Stimulated activated CD8-positive, alpha-beta memory T cell treated with anti-CD3 and anti-CD28 coated beads, Interleukin-7, amount 100 ng/mL, for 24 hours (primary cell): ENCODE measurements at places on chromosomes 5 and 9.

DNA sequence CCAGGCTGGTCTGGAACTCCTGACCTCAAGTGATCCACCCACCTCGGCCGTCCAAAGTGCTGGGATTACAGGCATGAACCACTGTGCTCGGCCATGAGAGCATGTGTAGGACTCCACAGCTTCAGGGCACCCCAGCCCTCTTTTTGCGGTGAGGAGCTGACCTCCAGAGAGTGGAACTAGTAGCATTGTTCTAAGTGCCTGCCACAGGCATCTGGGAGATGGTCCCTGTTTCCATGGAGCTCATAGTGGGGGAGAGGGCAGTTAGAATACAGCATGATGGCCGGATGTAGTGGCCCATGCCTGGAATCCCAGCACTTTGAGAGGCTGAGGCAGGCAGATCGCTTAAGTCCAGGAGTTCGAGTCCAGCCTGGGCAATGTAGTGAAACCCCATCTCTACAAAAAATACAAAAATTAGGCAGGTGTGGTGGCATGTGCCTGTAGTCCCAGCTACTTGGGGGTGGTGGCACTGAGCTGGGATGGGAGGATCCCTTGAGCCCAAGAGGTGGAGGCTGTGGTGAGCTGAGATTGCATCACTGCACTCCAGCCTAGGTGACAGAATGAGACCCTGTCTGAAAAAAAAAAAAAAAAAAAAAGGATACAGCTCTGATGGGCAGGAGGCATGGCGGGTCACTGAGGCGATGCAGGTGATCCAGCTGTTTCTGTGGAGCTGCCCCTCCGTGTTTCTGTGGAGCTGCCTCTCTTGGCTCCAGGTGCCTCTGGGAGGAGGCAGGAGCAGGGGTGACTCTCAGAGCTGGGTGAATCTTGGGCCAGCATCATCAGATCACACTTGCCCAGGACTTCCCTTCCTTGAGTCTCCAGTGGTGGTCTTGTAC lies 4.2 kb downstream of the ASS1 start:
- DNase-seq = no peak

GRCh38 chr5:31855134-31856040 lies 216.5 kb downstream of the PDZD2 start:
- DNase-seq = no peak

- no peak for DNase-seq
Measured at GRCh38 chr5:112742424-112742823, 4.7 kb downstream of the APC start.

- no peak for DNase-seq
Measured at GRCh38 chr5:68315679-68316271, 100.2 kb downstream of the PIK3R1 start.

- no peak for DNase-seq
Measured at GRCh38 chr9:93052791-93053540, 5.5 kb upstream of the SUSD3 start.

DNA sequence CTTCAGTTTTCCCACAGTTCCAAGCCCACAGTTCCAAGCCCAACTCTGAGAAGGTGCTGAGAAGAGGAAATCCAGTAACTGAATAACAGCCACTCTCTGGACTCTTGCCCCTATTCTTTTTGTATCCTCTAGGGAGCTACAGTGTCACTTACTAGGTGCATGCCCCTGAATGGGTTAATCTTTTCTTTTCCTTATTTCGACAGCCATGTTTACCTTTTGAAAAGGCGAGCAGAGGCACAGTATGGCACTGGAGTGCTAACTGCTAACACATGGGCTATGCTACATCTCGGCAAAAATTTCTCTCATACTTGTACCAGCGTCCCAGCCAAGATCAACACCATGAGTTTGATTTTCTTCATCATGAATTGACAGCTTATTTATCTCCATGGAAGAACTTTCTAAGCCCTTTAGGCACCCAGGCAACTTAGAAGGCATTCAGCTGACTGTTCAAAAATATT lies 222.6 kb downstream of the EBF1 start:
- DNase-seq = no peak

GRCh38 chr5:168658394-168658793 lies 79.2 kb upstream of the PANK3 start:
- DNase-seq = no peak

DNA sequence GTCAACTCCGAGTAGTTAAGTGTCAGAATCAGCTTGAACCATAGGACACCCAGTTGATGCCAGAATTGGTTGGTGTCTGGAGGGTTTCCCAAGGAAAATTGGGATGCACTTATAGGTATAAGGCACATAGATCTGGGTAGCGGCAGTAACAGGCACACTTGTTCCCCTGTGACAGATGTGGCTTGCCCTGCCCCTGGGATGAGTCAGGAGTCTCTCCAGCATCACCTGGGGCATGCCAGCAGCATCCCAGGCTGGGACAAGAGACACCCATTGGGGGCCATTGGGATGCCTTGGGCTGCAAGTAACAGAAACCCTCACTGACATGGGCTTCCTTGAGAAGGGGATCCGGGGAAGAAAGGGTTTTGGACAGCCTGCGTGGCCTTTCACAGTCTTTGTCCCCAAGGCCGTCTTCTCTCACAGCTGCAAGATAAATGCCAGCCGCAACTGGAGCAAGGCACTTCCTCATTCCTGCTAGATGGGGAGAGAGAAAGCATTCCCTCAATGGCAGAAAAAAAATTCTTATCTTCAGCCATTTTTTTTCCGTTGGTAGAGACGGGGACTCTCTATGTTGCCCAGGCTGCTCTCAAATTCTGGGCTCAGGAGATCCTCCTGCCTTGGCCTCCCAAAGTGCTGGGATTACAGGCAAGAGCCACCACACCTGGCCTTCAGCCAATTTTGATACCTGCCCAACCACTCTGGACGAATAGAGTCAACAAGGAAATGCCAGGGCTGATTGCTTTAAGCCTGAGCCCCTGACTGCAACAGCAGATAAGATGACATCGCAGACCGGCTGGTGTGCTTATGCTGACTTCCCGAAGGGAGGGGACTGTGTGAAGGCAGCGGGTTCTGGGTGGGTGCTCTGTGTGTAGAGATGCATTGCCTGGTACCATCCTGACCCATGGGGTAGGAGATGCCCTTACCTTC lies 13.3 kb upstream of the RNF130 start:
- no peak for DNase-seq

DNA sequence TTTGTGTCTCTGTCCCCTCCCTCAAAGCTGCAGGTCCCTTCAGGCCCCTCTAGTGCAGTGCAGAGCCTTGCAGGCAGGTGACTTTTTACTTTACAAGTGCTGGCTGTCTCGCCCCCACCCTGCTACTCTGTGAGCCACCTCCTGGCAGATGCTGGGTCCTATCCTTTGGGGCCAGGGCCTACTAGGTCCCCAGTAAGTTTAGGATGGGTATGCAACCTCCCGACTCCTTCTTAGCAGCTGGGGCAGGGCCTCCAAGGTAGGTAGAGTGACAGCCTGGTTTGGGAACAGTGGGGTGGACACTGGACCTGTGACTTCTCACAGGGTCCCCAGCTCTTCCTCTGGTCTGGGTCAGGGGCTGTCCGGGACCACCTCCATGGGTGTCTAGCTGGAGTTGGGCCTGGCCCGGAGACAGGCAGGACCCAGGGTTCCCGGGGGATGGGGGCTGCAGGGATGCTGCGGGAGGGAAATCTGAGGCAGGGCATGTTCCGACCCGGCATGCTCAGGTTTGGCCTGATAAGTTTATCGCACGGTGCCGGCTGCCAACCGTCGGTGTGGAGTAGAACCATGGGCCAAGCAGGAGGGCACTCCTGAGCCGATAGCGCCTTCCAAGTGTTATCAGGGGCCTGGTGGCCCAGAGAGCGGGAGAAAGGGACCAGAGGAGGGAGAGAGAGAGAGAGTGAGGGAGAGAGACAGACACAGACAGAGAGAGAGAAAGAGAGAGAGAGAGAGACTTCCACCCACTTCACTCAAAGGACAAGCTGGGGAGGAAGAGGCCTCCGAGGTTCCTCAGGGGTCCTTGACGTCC lies 20.5 kb downstream of the GFI1B start:
- DNase-seq = no peak
